ENCODE measurements at places on chromosomes 7 and 10.

DNA sequence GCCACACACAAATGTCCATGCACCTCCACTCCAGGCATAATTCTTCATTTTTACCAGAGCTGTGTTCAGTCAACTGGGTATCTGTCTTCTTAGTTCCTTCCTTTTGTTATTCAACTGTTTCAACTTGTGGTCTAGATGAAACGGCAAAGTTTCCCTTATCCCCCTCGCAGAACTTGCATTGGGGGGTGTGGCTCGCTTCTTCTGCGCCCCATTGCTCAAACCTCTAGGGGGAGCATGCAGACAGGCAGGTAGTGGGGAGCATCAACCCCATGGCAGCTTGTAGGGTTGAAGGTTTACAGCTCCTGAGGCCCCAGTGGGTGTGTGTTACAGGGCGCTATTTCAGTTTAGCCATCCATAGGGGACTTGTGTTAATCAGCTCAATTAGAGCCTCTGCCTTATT is 38.3 kb upstream of the COBL start:
- DNase-seq, result peak; percentile 16

- peak; percentile 18 for DNase-seq
Observed at GRCh38 chr10:72759584-72759983, 67.6 kb downstream of the MCU start.

DNA sequence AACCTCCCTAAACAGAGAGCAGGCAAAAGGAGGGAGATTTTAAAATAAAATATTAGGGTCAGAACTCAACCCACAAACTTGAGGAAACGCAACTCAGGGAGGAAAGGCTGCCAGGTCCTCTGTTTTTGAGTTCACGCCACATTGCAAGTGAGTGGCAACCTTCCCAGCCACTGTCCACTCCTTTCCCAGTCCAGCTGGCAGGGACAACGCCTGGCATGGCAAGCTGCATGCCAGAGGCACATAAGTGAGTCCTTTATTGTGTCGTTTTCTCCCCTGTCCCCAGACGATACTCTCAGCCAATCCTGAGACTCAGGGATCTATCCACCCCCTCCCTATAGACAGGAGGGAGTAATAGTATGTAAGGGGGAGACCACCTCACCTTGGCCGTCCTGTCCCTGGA is 22.4 kb downstream of the FBXW4 start:
- no peak for DNase-seq

DNA sequence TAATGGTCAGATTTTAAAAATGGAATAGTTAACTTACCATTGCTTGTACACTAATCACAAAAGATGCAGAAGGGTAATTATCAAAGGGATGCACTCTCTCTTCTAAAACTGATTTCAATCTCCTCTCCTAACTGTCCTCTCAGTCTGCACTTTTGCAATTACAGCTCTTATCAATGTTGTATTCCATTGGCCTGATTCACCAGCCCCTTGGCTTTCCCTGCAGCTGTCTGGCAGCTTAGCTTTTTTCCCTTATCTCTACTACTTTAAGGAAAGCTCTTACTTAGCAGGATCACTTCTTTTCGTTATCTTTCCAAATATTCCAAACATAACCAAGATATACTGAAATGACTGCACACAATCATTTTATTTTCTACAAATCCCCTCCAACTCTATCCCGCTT is 448.8 kb downstream of the GRM8 start:
- no peak for DNase-seq

GRCh38 chr7:101987494-101987893 is 170.1 kb downstream of the CUX1 start:
- no peak for DNase-seq
